ENCODE measurements at places on chromosomes 2 and 18.

- no peak for DNase-seq
Observed at GRCh38 chr2:168751104-168751740, 51.2 kb upstream of the NOSTRIN start.

DNA sequence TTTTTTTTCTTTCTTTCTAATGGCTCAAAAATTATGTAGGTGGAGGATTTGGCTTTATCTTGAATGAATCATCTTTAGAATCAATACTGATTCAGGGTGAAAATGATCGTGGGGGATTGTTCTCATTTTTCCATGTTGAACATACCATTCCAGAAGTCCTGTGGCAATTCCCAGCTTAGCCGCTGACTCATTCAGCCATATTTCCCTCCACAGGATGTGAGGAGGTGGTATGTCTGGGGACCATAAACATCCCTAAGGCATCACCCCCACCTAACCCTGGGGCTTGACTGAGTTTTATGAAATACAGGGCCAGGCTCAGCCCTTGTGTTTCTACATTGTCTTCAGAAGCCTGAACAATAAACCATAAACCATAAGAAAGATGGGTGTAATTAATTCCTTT is 92.7 kb upstream of the FN1 start:
- no peak for DNase-seq

GRCh38 chr2:195411219-195411687 is 245.8 kb upstream of the SLC39A10 start:
- no peak for DNase-seq

DNA sequence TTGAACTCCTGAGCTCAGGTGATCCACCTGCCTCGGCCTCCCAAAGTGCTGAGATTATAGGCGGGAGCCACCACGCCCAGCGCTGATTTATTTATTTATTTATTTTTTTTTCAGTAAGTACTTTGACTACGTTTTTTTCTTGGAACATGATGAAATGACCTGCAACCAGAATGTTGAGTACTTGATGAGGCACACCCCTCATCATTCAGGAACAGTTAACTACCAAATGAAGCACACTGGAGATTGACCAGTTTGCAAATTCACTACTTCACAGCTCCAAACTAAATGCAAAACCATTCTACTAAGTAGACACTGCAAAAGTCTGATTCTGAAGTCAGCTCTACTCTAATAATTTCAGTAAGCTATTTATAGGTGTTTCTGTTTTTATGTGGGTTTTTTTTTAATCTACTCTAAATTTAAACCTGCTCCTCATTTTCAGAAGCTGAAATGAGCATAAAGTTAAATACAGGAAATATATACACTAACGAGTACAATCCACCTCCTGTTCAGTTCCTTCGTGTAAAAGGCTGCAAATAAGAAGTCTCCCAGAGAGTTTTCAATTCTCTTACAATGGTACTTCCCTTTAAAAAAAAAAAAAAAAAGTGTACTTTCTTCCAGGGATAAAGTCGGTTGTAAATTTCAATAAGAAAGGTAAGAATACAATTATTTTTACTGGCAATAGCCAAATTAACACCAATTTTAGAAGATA is 1.4 kb downstream of the GFPT1 start:
- DNase-seq, result no peak

GRCh38 chr2:176514805-176515500 is 245.7 kb downstream of the MTX2 start:
- no peak for DNase-seq

DNA sequence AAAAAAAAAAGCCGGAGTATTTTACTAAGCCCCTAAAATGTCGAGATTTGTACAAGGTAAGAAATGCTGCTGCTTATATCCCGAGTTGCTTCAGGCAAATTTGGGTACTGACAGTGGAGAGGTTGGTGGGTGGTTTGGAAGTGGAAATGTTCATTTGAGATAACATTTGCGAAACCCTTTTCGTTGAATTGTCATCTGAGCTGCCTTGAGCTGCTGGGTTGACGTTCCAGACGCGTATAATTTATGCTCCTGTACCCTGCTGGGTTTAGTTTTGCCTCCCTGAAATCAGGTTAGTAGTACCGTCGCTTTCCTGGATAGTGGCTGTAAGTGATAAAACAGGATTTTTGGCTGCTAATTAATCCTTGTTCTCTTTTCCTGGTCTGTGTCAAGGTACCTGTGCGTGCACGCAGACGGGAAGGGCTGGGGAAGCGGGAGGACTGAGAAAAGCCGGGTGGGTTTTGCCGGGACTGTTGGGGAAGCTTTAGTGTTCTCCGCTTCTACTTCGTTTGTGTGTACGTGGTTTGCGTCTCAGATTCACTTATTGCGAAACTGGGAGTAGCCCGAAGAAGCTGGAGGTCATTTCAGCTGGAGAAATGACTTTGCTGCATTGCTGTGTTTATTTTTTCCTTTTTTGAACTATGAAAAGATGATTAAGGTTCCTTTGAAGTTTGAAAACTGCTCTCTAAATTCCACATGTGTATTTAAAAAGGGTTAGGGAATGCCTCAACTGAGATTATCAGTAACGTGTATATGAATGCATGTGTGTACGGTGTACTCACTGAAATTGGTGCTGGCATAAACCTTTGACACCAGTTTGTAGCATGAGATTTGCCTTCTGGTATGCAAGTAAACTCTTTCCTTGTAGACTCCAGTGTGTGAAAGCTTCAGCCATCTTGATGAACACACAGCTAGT is 709 bp downstream of the UGP2 start:
- DNase-seq, result no peak

DNA sequence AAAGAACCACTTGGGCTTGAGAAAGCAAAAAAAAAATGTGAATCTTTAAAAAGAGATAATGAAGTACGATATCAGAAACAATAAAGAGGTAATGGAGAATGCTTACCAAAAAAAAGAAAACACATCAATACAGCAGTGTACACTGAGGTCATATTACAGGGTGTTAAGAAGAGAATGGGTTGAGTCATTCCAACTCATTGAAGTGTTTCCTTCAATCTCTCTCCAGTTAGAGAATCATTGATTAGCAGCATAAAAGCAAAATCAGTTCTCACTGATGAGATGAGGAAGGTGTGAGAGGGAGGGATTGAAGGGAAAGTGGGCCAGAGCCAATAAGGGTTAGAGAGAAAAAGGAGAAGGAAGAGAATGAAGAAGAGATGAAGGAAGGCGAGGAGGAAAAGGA is 43.9 kb upstream of the SGPP2 start:
- DNase-seq, result no peak

- no peak for DNase-seq
Observed at GRCh38 chr2:88147145-88147544, 19.3 kb upstream of the FABP1 start.

DNA sequence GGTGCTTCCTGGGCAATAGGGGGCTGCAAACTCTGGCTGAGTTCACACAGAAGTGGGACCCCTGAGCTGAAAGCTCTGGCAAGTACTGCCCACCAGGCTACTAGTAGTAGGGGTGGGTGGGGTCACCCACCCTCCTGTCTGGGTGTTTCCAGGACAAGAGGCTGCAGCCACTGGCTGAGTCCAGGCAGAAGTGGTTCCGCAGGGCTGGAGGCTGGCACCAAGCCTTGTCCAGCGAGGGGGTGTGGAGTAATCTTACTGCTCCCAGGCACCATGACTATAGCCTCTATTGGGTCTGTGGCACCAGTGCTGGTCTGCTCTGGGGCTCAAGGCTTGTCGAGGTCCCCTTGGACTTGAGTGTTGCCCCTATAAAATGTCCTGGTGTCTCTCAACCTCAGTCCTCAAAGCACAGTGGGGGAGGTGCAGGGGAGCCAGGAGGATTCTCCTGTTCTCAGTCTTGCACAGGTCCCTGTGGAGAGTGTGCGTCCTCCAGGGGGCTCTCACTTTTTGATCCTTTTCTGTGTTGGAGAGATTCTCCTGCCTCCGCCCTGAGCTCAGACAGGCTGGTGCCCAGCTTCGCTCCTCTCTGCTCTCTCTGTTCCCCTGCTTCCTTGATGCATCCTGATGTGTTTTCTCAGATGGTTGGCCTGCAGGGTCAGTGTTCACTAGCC is 48.1 kb downstream of the NUP35 start:
- DNase-seq, result no peak

GRCh38 chr2:237471438-237472186 is 15.4 kb upstream of the MLPH start:
- DNase-seq, result no peak

- DNase-seq, result no peak
Observed at GRCh38 chr18:24227977-24228666, 89.3 kb downstream of the CABYR start.

- DNase-seq, result no peak
Observed at GRCh38 chr2:166627893-166628292, 133.8 kb upstream of the SCN7A start.

DNA sequence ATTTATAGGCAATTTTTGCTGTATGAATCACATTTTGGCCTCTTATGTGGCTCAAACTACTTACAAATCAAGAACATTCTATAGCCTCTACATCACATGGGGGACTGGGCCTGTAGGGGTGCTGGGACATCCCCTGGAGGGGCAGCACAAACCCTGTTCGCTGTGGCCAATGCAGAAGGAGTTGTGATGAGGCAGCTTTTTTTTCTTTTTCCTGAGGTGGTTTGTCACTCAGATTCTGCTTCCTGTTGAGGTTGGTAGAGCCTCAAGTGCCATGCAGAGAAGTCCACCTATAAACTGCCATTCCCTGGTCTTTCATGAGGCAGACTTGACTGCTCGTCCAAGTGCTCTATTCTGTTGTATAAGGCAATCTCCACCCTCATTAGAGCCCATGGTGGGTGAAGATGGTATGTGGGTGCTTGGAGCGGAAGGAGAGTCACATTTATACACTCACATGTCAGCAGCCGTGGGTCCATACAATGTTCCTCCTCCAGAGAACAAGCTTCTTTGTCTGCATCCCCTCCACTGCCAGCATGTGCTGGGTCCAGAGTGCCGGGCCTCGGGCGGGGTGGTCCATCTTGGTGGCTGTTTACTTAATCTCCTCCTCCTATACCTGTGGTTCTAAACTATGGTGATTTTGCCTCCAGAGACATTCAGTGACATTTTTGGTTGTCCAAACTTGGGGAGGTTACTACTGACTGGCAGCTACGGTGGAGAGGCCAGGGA is 120.3 kb downstream of the ACOXL start:
- DNase-seq, result no peak

GRCh38 chr2:33489835-33490431 is 13.5 kb downstream of the RASGRP3 start:
- no peak for DNase-seq

- DNase-seq, result no peak
Observed at GRCh38 chr2:85077859-85078419, 55.3 kb upstream of the TCF7L1 start.

DNA sequence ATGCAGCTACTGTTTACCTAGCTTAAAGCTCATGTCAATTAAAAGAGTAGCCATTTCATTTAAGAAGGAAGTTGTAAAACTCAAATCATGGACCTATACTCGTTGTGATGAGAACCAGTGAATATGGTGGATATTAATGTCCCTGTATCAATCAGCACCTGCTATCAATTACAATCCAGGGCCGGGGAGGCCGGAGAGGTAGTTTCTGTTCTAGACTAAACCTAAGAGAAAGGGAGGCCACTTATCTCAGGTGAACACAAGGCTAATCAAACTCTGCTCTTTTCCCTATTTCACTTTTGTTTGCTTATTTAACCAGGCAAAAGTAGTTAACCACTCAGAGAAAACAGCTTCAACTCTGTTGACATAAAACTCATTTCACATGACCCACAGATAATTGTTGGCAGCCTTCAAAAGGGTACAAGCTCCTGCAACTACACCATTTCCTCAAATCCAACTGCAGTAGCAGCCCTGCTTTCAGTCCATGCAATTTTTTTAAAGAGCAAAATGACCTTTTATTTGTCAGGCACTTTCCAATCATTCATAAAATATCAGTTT is 27.8 kb upstream of the SLC9A2 start:
- no peak for DNase-seq

DNA sequence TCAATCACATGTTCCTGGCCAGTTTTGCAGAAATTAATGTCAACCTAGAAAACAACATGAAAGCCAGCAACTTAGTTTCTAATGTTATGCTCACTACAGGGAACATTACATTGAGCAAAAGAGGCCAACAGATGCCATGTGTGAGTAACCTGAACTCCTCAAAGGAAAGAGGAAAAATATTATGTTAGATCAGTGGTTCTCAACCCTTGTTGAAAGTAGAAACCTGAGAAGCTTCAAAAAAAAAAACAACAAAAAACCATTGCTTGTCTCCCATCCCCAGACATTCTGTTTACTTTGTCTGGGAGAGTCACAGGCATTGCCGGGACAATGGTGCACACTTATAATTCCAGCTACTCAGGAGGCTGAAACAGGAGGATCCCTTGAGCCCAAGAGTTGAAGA is 57.7 kb downstream of the METTL4 start:
- no peak for DNase-seq

DNA sequence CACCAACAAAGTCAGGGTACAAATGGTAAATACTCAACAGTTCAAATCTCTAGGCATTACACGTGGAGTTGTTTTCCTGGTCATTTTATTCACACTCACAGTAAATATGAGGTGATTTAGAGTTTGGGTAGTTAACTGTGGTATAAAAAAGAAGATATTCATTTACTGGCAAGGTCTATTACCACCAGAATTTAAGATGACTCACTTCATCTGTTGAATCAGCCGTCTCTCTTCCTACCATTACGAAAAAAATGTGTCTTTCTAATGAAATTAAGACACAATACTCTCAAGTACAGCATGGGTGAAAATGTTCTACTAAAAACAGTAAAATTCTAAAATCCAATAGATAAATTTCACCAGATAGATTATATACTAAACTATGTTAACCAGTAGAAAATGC is 21.0 kb upstream of the GPR75 start:
- no peak for DNase-seq

DNA sequence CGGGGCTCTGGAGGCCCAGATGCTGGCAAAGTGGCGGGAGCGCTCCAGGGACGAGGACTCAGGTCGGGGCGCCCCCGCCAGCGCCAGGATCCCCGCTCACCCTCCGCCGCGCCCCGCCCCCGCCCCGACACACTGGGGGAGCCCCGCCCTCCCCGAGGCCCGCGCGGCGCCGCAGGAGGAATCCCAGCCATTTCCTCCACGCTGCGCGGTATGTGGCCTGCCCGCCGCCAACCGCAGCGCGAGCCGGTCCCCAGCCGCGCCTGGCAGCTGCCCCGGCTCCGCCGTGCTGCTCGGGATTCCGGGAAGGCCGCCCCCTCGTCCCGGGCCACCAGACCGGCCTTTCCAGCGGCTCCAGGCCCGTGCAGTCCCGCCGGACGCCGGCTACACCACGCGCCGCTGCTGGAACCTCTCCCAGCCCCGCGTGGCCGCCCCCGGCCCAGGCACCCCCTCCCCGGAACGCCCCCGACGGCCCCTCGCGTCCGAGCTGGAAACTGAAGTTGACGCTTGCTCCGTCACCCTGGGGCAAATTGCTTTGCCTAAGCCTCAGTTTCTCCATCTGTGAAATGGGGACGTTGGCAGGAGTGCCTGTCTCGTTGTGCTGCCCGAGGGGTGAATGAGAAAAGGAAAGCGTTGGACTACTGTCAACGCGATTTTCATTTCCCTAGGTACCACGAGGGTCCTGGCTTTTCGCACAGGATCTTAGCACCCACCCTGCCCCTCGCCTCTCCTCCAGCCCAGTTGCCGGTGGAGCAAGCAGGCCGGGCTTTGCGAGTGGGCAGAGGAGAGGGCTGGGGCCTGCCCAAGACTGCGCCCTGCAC is 53.6 kb downstream of the PKDCC start:
- DNase-seq, result no peak
